Osteocyte (in vitro differentiated cells): ENCODE measurements at places on chromosomes 5 and 9.

GRCh38 chr5:31641575-31641974 lies 2.6 kb downstream of the PDZD2 start:
- H3K27me3 ChIP-seq: peaks cover 37% of the 10 kb centered on the region
- H3K4me1 ChIP-seq: peaks cover 14% of the 10 kb centered on the region
- H3K27ac ChIP-seq: no peak overlapping the region
- no peaks in the 10 kb centered on the region for H3K36me3 ChIP-seq

DNA sequence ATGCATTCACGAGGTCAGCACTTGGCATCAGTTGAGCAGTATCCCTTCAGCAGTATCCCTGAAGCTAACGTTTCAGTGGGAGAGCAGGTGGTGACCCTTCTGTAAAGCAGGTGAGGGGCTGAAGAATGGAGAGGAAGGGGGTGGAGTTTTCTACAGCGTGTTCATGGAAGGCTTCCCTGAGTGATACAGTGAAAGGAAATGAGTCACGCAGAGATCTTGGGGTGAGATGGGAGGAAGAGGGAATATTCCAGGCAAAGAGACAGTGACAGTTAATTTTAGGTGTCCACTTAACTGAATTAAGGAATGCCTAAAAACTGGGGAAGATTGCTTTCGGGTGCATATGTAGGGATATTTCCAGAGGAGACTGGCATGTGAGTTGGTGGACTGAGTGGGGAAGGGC lies 25.7 kb downstream of the TAS2R1 start:
- no peak overlapping the region for H3K4me3 ChIP-seq
- no peak overlapping the region for H3K27ac ChIP-seq
- no peak for DNase-seq
- H3K4me1 ChIP-seq: no peaks in the 10 kb centered on the region
- no peaks in the 10 kb centered on the region for H3K27me3 ChIP-seq

DNA sequence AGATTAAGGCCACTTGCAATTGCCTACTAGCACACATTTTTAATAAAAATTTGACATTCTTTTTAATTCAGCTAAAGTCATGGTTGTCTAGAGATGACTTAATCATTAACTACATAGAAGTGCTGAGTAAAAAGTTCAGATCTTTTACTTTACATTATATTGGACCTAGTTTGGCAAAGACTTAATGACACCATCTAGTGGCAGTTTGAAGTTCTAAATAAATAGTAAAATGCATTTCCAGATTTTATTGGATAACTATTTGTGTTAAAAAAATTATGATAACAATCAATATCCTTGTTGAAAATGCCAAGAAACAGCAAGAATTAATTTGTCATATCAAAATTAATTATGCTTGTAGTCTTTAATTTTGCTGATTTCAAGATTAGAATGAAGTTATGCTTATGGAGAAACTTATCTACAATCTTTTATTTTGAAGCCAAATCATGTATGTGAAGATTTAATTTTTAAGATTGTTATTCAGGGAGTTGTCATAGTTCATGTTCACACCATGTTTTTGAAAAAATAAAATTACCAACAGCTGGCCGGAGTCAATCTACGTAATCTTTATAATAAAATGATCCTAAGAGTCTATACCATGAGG lies 69.6 kb upstream of the PJA2 start:
- H3K4me3 ChIP-seq: no peak overlapping the region
- H3K27ac ChIP-seq: no peak overlapping the region
- no peak for DNase-seq
- no peaks in the 10 kb centered on the region for H3K4me1 ChIP-seq
- H3K27me3 ChIP-seq: no peaks in the 10 kb centered on the region

- H3K27ac ChIP-seq: no peak overlapping the region
- no peak for DNase-seq
- no peak overlapping the region for H3K4me3 ChIP-seq
- H3K27me3 ChIP-seq: peaks cover 11% of the 10 kb centered on the region
- peaks cover 10% of the 10 kb centered on the region for H3K4me1 ChIP-seq
- H3K36me3 ChIP-seq: no peaks in the 10 kb centered on the region
Observed at GRCh38 chr9:121596515-121596914, 54.9 kb upstream of the DAB2IP start.

GRCh38 chr9:123395276-123395688 lies 39.3 kb downstream of the CRB2 start:
- no peaks in the 10 kb centered on the region for H3K36me3 ChIP-seq
- no peaks in the 10 kb centered on the region for H3K27me3 ChIP-seq
- no peak for DNase-seq
- no peak overlapping the region for H3K4me3 ChIP-seq

- no peaks in the 10 kb centered on the region for H3K36me3 ChIP-seq
- no peak overlapping the region for H3K4me3 ChIP-seq
- no peaks in the 10 kb centered on the region for H3K27me3 ChIP-seq
- DNase-seq: no peak
Observed at GRCh38 chr9:85554349-85554748, 187.4 kb downstream of the AGTPBP1 start.

- H3K4me1 ChIP-seq: peaks cover 20% of the 10 kb centered on the region
- no peak overlapping the region for H3K4me3 ChIP-seq
Observed at GRCh38 chr5:74762599-74762998, 4.3 kb downstream of the GFM2 start.

DNA sequence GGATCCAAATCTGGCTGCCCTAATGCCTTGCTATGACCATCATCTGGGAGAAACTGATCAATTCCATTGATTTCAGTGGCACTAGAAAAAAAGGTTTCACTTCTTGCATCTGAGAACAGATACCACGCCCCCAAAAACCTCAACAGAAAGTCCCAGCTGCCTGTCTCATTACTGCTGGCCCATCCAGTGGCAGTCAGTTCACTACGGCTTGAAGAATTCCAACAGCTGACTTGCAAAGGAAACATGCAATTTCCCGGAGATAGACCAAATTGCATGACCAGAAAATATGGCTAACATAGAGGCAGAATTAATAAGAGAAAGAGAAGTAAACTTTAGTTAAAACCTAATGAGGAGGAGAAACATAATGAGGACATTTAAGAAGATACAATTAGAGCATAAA lies 48.6 kb downstream of the UGCG start:
- H3K27ac ChIP-seq: no peak overlapping the region
- no peaks in the 10 kb centered on the region for H3K27me3 ChIP-seq
- no peak overlapping the region for H3K4me3 ChIP-seq
- no peaks in the 10 kb centered on the region for H3K36me3 ChIP-seq
- no peak for DNase-seq
- H3K4me1 ChIP-seq: peaks cover 35% of the 10 kb centered on the region
